Activated naive CD4-positive, alpha-beta T cell treated with Interleukin-2 at 50 U/mL for 16 hours (primary cell): ENCODE measurements at places on chromosomes 12 and 14.

- DNase-seq, result no peak
Observed at GRCh38 chr12:68237078-68237477, 11.5 kb upstream of the IL26 start.

DNA sequence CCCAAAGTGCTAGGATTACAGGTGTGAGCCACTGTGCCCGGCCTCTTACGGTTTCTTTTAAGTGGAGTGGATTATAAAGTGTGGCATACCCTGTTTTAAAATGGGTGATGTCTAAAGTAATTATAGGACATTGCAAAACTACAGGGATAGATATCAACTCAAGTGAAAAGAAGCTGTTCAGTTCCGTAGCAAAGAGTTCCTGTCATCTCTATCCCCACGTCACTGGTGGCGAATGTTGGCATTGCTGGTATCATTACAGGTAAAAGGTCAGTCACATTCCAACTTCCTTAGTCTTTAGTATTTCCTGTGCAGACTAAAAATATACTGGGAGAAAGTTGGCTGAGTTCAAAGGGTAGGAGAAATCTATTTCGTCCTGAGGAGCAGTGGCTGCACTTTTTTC lies 95.6 kb upstream of the SLC38A2 start:
- DNase-seq, result no peak

DNA sequence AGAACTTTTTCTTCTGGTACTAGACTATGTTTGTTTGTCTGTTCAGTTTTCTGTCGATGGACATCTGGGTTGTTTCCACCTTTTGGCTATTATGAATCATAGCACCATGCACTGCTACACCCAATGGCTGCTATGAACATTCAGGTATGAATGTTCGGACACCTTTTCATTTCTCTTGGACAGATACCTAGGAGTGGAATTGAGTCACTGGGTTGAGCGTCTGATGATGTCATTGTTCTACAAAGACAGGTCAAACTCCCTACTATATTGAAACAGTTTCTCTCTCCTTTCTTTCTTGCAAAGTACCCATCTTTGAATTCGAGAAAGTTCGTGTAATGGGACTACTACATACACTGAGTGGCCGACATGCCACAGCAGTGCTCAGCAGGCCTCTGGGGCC lies 44.7 kb downstream of the KCTD10 start:
- no peak for DNase-seq

DNA sequence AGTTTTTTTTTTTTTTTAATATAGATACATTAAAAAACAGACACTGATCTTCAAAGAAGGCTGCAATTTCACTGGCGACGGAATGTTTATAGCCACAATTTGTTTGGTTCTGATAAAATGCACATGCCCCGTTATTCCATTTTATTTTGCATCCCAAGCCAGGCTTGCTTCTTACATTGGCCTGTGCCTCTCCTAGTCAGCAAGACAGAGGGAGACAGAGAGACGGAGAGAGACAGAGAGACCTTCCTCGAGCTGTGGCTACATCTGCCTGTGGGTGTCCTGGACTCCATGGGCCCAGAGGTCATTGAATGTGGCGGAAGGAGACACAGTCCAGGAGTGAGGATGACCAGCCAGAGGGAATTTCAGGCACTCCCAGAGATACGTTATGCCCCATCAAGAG lies 926.6 kb downstream of the VRK1 start:
- no peak for DNase-seq

- DNase-seq, result no peak
Observed at GRCh38 chr12:60052483-60052882, 456.7 kb downstream of the SLC16A7 start.

DNA sequence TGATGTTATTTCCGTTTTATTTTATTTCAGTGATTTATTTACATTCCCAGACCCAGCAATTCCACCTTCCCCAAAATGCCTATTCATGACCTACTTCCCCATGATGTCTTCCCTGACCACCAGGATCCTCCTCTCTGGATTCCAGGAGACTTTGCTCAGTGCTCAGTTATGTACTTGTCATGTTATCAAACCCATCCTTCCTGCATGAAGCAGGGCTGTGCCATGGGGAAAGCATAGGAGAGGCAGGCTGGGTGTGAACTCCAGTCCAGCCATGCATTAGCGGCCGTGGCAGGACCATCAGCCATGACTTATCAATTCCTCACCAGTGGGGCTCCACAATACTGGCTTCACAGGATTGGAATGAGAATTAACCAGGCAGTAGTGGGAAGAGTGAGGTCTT lies 57.8 kb downstream of the B4GALNT3 start:
- no peak for DNase-seq

DNA sequence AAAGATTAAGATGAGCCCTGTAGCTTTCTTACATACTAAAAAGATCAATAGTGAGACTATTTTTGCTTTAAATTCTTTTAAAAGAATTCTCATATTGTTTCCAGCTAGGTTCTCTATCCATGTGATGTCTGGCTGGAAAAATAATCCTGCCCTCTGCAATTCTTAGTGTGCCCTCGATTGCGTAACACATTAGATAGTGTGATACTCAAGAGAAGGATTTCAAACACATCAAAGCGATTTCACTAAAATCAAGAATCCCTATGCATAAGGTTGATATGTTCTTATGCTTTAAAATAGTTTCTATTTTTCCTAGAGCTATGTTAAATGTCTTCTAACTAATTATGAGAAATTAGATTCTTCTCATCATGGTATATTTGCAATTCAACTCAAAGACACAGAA lies 127.3 kb upstream of the PLEKHA5 start:
- DNase-seq, result no peak
